Activated CD4-positive, alpha-beta memory T cell treated with anti-CD3 and anti-CD28 coated beads for 36 hours (primary cell): ENCODE measurements at places on chromosomes 13 and 19. TPM values are rescaled to one million over a fixed set of nuclear protein-coding genes. Genes with fewer than 3 reads are reported as not detected.

- DNase-seq: no peak
Observed at GRCh38 chr13:75656425-75656989, 20.4 kb downstream of the LMO7 start.

- DNase-seq: no peak
Observed at GRCh38 chr13:74289107-74289506, 154.9 kb upstream of the KLF12 start.

ATP4B gene
- not detected for total RNA-seq

GRCh38 chr19:48502350-48503018, 9.2 kb downstream of the LMTK3 start:
- no peak for DNase-seq

- DNase-seq: no peak
Observed at GRCh38 chr13:46655377-46656180, 102.6 kb downstream of the LRCH1 start.

DNA sequence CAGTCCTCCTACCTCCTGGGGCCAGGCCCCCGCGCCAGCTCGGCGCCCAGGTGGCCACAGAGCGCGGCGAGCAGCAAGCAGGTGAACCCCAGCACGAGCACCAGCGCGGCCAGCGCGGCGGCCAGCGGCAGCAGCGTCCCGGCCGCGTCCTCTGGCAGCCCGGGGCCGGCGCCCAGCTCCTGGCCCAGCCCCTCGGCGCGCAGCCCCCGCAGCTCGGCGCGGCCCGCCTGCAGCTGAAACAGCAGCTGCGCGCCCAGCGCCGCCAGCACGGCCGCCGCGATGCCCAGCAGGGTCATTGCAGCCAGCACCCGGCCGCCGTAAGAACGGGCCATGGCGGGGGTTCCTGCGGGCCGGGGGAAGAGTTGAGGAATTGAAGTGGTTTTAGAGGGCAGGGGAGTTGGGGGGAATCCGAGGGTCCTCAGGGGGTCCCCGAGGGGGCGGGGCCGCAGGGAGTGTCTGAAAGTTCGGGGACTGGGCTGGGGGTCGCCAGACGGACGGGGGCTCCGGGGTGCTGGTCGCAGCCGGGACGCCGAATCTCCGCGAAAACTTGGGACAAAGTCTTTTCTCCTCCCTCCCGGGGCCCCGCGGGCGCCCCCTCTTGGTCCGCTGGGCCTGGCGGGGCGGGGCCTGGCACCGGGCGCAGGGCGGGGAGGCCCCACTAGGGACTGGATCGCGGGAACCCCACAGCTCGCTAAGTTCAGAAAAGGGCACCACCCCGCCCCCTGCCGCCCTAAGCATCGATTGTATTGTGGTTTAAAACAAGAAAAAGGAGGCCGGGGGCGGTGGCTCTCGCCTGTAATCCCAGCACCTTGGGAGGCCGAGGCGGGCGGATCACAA, at the start of gene TMEM221:
TSS of gene TMEM221 (minus strand) at position 538 of the 837 bp plus-strand sequence. CDS start at position 332, 206 bp downstream.
- peak; percentile 76 for DNase-seq

DNA sequence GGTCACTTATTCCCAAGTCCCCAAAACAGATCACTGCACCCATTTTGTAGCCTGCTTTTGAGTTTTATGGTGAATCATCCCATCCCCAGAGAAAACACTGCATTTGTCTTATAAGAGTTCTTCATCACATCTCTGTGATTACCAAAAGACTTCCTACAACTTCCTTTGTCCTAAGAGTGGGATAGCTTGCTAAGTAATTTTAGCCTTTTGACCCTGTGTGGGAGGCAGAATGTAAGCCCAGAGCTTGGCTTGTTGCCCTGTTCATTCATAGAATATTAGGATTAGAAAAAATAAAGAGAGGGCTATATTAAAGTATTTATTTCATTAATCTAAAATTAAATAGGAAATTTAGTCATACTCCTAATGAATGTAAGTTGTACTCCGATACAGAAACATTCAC, 213.3 kb downstream of the MZT1 start:
- DNase-seq: no peak

ADGRE1 gene
- total RNA-seq: 6.8 TPM

ZFR2 gene
- 0.33 TPM for total RNA-seq

DNA sequence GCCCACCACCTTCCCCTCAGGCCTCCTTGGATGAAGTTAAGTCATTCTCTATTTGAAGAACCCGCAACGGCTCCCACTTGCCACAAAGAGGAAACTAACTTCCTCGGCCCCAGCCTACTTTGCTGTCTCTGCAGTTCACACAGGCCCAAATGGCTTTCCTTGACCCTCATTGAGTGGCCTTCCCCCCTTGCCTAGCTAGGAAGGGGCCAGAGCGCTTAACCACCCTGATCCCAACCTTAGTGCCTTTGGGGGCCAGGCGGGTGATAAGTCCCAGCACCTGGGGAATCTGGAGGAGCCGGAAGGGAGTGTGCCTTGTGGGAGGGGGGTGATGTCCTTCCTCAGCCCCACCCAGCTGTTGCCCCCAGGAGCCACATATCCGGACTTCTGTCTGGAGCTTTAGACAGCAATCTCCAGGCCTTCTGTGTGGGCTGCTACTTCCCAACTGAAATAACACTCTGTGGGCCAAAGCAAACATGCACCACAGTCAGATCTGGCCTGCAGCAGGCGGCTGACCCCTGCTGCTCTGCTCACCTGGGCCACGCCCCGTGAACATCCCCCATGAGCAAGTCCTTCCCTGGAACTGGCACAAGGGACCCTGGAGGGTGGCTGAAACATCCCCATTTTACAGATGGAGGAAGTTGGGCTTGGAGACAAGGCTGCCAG, 10.5 kb downstream of the NECTIN2 start:
- DNase-seq: no peak

ZNF682 gene
- total RNA-seq: 7.0 TPM

DNA sequence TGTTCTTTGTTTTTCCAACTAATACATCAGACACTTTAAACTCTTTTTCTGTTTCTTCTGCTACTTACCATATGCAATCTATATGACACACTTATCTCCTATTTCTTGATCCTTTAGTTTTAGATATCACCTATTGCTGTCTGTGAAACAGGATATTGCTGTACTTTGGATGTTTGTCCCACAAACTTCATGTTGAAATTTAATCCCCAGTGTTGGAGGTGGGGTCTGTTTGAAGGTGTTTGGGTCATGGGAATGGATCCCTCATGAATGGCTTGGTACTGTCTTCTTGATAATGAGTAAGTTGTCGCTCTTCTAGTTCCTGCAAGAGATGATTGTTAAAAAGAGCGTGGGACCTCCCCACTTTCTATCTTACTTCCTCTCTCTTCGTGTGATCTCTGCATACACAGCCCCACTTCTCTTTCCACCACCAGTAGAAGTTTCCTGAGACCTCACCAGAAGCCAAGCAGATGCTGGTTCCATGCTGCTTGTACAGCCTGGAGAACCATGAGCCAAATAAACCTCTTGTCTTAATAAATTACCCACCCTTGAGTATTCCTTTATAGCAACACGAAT, 244.2 kb downstream of the NHLRC3 start:
- DNase-seq: no peak

GJB2 gene
- total RNA-seq: 5.0 TPM

GRCh38 chr19:54297759-54298305, 15.1 kb downstream of the LILRA5 start:
- DNase-seq: no peak

SLC7A10 gene
- total RNA-seq: not detected

CCDC169 gene
- 1.1 TPM for total RNA-seq

TNNT1 gene
- total RNA-seq: not detected

DNA sequence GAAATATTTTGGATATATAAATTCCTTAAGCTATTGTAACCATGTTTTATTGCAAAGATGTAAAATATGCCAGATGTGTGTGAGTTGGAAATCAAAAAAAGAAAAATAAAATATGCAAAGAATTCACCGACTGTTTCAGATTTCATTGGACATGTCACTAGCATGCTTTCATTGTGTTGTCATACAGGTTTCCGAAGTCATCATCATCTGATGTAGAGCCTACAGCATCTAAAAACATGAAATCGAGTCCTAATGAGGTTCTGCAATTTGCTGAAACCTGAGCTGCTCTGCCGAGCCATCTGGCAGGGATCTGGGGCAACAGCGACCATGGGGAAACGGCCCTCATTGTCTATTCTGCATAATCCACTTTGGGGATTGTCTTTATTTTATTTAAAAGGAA, 196.1 kb upstream of the MAB21L1 start:
- no peak for DNase-seq

WDR87 gene
- not detected for total RNA-seq

DNA sequence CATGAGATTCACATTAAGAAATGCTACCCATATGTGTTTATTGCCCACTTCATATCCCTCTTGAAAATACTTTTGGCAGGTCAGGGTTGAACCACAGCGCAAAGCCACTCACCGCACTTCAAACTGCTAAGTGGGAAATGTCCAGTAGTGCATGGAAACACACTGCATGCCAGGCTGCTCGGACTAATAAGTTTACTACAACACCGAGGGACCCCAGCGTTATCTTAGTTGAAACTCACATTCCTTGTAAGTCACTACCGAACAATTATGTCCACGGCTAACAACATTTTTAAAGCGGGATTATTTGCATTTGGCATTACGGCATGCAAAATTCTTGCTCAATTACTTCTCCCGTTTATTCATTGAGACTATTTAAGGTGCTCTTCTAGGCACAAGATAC, 4.0 kb downstream of the BRD4 start:
- DNase-seq: no peak

DNA sequence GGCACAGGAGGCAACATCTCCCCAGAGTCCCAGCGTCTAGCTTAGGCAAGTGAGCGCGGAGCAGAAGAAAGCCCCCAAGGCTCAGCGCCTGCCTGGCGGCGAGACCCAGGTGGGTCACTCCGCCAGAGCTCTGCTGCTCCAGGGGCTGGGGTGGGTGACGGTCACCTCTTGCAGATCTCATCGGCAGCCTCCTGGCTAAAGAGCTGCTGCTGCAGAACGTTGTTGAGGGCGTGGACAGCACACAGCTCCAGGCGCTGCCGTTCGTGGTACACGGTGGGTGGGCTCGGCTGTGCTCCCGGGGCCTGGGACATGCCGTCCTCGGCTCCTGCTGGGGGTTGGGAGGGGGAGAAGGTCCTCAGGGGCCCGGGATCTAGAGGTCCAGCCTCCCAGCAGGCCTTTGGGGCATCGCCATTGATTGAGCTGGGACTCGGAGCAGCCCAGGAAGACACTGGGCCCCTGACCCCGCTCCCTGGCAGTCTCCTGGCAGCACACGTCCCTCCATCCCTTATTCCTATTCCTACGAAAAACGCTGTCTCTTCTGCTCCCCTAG, 795 bp downstream of the JOSD2 start:
- no peak for DNase-seq

- DNase-seq: no peak
Observed at GRCh38 chr13:35285677-35286076, 190.8 kb downstream of the MAB21L1 start.

DNA sequence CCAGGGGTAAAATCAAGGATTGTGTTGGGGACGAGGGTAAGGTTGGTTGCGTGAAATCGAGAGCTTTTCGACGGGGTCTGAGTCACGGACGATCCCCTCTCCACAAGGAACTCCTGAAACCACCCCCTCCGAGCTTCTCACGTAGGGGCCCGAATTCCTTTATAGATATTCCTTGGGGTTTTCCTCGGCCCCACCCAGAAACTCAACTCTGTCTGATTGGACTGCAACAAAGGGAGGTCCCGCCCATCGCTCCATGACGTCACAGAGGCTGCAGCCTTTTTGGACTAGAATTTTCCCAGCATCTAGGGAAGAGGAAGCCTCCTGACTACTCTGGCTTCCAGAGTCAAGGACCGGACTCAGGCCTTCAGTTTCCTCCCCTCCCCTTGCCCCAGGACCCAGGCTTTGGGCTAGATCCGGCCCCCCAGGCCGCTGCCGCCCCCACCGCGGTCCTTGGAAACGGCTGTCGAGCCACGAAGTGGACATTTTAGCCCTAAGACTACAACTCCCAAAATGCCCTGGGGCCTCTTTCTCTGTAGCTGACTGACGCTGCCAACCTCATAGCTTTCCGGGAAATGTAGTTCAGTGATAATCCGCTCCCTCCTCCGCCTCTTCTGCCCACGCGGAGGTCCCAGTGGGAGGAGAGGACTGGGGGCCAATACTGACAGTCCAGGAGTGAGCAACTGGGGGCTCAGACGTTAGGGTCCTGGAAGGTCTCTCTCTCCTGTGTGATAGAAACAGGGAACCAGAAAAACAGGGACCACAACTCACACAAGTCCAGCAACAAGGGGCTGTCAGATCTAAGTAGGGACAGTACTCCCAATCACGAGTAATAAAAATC, at the start of gene IZUMO1:
TSS of gene IZUMO1 (minus strand) at position 172 of the 838 bp plus-strand sequence. CDS start 1,050 bp downstream, outside the sequence.
- DNase-seq: peak; percentile 72

DNA sequence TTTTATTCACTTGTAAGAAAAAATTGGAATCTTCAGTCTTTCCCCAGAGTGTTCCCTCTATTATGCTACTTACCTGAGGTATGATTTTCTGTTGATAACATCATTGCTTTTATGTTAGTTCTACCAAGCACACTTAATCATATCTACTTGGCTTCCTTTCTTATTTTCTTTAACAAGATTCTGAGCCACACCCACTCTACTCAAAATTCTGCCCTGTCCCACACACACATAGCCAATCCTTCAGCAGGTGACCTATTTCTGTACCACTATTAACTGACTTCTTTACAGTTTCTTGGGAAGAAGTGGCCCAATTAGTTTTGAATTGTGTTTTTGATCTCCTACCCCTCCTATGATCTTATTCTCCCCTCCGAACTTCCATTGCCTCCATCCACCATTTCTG, 215.7 kb downstream of the PCDH9 start:
- DNase-seq: no peak

ZNF534 gene
- not detected for total RNA-seq

IQCN gene
- 0.36 TPM for total RNA-seq

TMEM238 gene
- 7.0 TPM for total RNA-seq

DNA sequence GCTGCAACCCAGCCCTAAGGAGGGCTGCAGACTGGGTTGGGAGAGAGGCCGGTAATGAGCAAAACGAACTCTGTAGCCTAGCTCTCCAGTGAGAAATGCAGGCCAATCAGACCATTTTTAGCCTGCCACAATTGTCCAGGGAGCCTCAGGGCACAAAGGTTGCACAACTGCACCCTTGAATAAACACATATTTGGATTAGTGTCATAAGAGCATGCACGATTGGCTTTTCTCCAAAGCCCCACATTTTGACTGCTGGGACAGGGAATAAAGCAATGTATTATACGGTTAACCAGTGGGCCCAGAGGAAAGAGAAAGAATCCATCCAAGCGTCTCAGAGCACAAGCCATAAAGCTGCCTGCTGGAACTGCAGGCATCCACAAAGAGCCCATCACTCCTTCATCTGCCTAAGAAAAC, 729.4 kb upstream of the SGCG start:
- DNase-seq: no peak

DNA sequence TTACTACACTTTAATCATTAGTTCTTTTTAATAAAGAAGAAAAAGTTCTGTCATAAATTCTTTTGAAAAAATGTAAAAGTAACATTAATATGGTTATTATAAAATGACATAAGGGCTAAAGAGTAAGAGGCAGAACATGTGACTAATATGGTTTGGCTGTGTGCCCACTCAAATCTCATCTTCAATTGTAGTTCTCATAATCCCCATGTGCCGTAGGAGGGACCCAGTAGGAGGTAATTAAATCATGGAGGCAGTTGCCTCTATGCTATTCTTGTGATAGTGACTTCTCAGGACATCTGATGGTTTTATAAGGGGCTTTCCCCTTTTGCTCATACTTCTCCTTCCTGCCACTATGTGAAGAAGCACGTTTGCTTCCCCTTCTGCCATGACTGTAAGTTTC, 104.5 kb downstream of the UGGT2 start:
- no peak for DNase-seq
